ENCODE measurements at places on chromosomes 3 and 15.

DNA sequence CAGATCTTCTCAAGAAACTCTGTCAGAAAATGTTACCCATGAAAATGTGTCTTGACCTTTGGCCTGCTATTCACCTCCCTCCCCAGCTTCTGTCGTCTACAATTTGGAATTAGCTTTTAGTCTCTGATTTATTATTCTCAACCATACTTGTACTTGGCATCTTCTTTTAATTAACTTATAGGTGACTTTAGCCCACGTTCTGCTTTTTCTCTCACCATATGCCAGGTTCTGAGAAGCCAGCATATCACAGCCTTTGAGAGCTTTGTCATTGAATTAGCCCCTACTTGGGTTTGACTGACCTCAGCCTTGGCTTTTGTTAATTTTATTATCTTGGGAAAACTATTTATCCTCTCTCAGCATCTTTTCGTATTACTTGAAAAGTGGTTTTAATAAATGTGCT is 355.9 kb downstream of the OXSM start:
- DNase-seq, result no peak

GRCh38 chr3:42537350-42537749 is 34.9 kb downstream of the VIPR1 start:
- DNase-seq, result no peak

DNA sequence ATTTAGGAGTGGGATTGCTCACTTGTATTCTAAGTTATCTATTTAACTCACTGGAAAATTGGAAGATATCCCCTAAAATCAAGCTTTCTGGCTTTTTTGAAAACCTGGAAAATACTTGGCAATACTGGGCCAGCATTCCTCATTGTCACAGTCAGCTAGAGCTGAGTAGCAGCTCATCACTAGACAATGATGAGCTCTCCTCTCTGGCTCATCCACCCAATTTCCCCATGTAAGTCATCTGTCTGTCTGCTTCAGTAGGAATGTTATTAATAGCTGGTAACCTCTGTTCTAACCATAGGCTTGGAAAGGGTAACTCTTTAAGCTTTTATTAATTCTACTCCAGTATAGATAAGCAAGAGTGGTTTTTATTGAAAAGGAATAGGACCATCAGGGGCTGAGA is 39.7 kb upstream of the PIK3R4 start:
- DNase-seq, result no peak

DNA sequence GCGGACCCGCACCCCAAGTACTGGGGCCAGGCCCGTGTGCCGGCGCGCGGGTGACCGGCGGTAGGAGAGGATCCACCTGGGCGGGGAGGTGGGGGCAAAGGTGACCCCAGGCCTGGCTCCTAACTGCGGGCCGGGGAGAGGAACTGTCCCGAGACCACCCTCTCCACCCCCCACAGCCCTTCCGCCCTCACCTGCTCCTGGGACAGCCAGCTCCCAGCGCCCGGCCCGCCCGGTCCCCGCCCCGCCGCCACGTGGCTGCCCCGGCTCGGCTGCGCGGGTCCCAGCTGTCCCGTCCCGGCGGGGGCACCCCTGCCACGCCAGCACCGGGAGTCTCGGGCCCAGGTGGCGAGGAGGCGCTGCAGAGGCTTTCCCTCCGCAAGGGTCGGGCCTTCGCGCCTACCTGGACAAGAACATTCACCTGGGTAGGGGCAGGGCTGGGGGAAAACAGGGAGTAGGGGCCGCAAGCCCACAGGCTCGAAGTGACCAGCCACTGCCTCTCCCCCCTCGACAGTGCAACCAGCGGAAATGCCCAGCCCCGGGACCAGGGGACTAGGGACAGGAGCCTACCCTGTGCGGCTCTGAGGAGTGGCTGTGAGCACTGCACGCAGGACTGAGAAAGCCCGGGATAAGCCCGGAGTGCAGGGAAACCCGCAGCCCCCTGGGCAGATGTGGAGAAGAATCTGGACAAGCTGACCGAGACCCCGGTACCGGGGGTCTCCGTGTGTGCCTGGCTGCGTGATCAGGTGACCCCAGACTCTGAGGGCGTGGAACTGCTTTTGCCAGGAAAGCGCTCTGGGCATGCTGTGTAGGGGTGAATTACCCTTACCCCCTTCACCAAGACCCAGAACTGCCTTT is at the start of gene SLC12A8:
TSS of gene SLC12A8 (minus strand) at position 240 of the 855 bp plus-strand sequence. CDS start 1,399 bp downstream, outside the sequence.
- no peak for DNase-seq

DNA sequence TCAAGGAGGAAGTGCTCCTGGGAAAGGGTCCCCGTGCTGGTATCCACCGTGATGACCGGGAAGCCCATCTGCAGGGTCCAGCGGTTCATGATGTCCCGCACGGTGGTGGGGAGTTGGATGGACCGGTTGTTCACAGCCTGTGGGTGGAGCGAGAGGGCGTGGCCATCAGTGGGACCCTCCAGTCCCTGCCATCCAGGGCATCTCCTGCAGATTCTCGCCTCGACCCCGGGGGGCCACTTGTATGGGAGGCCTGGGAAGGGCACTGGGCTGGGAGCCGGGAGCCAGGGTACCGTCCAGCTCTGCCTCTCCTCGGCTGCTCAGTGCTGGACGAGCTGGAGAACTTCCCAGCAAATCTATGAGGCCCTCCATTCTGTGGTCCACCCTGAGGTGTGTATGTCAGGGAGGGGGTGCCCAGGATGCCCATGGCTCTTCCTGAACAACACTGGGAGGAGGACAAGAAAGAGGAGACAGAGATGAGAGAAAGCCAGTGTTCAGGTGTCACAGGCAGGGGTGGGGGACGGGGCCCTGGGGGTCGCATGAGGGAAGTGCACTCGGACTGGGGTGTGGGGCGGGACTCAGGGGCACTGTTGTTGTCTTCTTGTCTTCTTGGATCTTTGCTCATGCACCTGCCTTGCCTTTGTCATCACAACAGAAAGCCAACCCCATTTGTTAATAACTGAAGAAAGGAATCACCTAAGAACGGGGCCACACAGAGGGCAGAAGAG is 13.0 kb downstream of the ANPEP start:
- no peak for DNase-seq

DNA sequence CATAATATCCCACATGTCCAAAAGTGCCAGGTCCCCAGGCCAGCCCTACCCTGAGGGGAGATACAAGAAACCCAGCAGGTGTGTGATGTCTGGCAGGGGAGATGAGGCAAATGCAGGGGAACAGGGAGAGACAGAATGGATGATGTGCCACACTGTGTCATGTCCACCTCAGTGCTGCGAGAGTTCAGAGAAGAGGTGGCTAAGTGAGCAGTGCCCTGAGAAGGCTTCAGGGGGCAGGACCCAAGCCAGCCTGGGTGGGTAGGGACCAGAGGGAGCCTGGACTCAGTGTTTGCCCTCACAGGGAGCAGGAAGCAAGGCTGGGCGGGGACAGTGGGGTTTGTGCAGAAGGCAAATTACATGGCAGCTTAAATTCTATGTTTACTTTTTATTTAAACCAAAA is 61.2 kb downstream of the KLHL6 start:
- no peak for DNase-seq

GRCh38 chr15:91032919-91033803 is 10.8 kb upstream of the VPS33B start:
- DNase-seq, result no peak

DNA sequence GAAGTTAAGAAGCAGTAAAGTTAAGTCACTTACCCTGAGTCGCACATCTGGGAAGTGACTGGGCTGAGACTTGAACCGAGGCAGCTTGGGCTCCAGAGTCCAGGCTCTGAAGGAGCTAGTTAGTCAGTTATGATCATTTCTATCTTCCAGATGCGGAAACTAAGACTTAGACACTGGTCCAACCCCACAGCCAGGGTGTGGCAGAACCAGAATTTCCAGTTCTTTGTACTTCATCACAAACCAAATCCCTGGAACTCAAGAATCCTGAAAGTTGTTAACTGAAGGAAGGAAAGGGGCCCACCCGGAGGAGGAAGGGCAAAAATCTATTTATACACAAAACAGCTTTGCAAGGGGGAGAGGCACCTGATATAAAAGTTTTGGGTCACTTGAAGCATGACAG is 389.9 kb downstream of the SHQ1 start:
- no peak for DNase-seq

- no peak for DNase-seq
Measured at GRCh38 chr3:167675848-167676247, 22.1 kb upstream of the WDR49 start.

GRCh38 chr3:65425880-65426279 is 612.8 kb downstream of the MAGI1 start:
- DNase-seq, result peak; percentile 18

- no peak for DNase-seq
Measured at GRCh38 chr3:143016321-143016972, 15.1 kb downstream of the U2SURP start.

DNA sequence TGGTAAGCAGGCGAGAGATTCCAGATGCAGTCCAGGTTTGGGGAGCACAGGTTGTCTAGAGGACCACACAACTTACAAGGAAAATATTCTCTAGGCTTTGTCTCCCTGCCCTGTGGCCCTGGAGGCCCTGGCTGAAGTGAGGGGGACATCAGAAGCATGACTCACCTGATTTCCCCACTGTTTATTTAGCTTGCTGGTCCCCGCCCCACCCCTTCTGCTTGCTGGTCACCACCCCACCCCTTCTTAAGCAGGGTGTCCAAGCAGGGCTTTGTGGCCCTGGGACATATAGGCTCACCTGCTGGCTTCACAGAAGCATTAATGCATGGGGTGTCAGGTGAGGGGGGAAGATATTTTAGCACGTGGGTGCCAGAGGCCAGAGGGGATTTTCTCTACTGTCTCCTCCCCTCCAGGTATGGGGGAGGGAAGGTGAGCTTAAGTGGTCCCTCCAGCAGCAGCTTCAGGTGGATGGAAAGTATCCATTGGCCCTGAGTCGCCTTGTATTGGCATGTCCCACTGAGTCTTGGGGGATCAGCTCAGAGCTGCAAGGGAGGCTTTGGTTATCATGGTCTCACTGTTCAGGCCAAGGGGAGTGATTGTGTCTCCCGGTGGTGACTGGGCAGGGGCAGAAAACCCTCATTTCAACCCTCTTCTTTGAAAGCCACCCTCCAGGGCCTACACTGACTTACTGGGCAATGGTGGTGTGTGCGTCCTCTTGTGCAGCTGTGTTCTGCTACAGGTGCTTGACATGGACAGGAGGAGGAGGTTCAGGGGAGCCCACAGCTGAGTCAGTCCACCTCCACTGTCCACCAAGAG is 49.8 kb downstream of the GASK1A start:
- DNase-seq, result no peak

DNA sequence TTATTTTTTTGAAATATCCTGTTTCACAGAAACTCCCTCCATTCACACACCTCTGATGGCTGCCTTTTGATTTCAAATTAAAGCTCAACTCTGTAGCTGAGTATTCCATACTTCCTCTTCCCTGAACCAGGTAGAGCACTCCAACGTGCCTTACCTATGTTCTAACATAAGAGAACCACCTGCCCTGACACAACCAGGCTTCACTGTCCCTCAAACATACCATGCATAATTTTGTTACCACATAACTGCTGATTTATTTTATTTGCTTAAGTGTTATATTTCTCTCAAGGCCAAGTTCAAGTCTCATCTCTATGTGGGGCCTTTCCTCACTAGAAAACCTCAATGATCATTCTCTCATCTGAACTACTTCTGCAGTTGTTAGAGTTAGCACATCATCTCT is 209.7 kb downstream of the P3H2 start:
- no peak for DNase-seq

DNA sequence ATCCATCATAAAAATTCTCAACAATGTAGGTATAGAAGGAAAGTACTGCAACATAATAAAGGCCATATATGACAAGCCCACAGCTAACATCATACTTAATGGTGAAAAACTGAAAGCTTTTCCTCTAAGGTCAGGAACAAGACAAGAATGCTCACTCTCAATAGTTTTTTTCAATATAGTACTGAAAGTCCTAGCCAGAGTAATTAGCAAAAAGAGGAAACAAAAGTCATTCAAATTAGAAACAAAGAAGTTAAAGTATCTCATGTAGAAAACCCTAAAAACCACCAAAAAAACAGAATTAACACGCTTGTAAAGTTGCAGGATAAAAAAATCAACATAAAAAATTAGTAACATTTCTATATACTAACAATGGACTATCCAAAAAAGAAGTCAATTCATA is 61.8 kb downstream of the MYH15 start:
- no peak for DNase-seq

DNA sequence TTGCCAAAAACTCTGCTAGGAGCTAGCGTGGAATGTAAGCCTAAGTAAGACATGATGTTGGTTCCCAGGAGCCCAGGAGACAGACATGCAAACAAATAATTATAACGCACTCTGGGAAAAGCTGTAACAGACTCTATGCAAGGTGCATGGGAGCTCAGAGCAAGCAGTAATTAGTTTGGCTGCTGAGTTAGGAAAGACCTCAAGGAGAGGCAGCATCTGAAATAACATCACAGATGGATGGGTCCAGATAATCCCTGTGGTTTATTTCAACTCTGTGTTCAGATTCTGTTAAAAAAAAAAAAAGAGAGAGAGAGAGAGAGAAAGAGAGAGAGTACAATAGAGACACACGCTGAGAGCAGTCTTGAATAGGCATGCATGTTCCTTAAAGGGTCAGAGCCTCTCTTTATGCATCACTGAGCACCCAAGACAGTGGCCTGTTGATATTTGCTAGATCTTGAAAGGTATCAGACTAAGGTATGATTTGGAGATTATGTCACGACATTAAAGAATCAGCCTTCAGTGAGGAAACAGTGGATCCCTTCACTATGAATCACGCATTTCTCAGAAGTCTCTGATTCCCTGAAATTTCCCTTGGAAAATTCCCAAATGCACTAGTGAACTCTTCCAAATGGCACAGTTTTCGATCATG is 124.4 kb upstream of the LIPC start:
- peak; percentile 55 for DNase-seq

GRCh38 chr3:194797555-194798250 is 112.0 kb downstream of the FAM43A start:
- DNase-seq, result no peak

DNA sequence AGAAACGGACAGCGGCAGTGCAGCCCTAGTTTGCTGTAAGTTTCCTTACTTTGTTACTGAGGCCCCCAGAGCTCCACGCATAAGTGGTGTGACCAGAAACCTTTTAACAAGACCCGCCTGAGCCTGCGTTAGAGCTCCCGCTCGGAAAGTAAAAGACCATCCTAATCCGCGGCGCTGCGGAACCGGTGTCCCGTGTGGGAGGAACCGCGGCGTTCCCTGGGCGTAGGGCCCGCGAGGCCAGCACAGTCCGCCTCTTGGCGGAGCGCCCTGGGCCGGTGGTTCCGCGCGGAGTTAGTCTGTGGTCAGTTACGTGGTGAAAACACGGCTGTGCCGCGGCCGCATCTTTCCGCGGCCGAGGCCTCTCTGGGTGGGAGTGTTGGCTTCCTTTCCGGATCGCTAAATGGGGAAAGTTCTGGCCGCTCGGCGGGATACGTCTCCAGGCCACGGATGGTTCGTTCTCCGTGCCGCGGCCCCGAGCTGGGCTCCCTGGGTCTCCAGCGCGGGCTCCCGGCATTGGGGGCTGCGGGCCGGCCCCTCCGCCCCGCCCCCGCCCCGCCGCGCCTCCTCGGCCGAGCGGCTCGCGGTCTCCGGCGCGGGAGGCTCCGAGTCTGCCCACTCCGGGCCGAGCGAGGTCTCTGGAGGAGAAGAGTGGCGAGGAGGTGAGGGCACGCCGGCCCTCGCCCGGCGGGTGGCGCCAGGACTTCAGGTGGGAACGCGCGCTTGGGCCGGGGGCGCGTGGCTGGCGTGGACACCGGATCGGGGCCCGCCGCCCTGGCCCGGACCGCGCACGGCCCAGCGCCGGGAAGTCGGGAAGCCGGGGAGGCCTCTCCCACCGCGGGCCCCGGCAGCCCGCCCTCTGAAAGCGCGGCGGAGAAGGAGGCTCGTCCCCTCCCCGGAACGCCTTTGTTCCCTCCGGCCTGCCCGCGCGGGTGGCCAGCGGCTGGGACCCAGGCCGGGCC is 754 bp downstream of the B3GNT5 start:
- DNase-seq, result peak; percentile 63

- DNase-seq, result peak; percentile 86
Measured at GRCh38 chr3:25604107-25604805, 60.5 kb downstream of the TOP2B start.

All from LHCN-M2 (cell line).